ENCODE measurements at places on chromosomes 1 and 21.

DNA sequence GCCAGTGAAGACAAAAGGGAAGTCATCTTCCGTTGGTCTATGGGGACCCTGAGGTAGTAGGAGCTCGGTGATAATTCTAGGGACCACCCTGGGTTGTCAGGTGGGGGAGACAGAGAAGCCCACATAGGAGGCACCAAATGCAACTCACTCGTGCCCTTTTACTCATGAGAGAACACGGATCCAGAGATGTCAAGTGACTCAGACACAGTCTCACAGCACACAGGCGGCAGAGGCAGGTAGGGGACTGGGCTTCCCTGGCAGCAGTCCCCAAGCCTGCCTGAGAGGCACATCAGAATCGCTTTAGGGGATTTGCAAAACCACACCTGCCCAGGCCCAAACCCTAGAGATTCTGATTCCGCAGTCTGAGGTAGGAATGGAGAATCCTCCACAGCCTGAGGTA, 31.3 kb upstream of the RUNX3 start:
- no peak for DNase-seq

DNA sequence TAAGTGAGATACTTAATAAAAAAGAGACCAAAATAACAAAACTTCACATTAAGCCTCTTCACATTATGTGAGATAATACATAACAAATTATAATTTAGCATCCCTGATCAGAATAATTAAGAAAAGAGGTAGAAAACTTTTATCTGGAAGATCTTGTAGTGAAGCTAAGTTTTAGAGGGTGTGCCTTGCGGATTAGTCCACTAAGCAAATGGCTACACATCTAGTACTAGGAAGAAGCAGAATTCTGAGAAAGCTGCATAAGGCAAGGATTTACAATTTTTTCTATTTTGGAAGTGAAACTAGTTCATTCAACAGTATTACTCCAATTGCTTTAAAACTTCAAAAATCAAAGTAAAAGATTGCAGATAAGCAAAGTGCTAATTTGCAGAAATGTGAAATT, 3.5 kb downstream of the YOD1 start:
- no peak for DNase-seq

- no peak for DNase-seq
Observed at GRCh38 chr1:43052786-43053439, 94.2 kb upstream of the SLC2A1 start.

DNA sequence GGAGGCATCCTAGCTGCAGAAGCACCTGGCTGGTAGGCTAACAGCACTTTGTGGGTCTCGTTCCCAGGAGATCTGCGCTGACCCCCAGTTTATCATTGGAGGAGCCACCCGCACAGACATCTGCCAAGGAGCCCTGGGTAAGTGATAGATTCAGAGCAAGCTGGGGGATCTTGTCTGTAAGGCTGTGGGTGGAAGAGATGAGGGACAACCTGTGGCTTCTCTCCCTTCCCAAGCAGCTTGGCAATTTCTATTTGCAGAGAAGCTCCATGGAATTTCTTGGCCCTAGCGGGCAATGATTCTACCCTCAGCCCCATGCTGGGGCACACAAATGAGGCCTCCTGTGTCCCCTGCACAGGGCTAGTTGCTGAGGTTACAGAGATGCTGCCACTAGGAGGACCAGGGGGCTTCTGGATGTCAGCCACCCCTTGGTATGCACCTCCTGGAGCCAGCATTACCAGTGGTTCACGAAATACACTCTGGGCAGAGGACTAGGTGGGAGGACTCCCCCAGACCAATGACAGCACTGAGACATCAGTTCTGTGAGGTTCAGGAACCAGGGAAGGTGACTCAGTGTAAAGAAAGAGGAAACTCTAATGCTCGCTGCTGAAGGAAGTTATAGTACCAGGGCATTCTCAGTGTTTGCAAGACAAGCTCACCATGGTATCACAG, 5.5 kb downstream of the CAPN2 start:
- DNase-seq = no peak

GRCh38 chr1:183365676-183366075, 52.5 kb downstream of the NMNAT2 start:
- DNase-seq = no peak

DNA sequence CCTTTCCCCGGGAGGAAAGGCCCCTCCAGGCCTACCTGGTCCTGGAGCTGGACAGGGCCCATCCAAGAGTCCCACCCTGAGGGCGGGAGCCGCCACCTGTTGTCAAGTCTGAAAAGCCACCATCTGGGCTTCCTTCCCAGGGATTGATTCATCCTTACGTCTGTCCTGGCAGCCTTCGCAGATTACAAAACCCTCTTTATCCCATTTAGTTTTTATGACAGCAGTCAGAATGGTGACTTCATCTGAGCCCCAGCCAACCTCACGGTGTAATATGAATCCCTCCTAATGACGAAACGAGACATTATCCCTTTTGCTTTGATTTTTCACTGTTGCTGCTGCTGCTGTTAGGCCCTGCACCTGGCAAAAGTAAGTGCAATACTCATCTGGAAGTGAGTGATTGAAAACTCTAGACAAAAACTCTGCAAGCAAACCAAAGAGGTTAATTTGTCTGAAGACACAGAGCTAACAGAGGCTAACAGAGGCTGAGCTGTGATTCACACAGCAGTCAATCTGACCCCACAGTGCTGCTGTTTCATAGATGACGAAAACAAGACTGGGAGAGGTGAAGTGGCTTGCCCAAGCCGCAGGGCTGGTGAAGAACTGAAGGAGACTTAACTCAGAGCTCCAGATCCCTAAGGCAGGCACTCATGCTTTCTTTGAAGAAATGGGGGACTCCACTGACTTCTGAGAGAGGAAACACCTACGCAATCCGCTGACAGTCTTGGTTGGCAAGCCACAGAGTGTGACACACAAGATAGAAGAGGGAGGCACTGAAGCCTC, 30.0 kb upstream of the S100A7 start:
- DNase-seq = no peak

DNA sequence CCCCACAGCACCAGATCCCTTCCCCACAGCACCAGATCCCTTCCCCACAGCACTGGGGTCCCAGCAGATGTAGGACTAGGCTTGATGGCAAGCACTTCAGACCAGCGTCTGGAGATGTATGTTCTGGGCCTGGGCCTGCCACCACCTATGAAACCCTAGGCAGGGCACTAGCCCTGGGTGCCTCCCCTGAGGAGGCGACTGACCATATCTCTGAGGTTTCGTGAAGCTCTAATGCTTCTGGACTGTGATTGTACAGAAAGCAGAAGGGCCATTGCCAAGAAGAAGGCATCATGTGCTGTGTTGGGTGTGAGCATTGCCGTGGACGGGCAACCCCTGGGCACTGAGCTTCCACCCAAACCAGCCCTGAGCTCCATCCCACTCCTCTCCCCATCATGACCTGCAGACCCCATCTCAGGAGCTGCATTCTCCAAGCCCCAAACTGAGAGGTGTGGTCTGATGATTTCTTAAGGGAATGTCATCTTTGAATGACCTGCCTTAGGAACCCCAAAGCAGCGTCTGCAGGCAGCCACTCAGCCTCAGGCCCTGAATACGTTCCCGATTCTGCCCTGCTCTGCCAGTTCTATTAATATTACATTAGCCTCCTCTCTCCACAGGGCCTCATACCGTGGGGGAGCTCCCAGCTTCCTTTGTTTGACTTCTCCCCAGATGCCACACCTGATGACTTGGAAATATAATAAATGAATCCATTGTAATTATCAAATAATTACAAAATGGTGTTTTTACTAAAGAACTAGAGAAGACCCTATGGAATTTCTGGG, 163.4 kb downstream of the TRIM33 start:
- no peak for DNase-seq

DNA sequence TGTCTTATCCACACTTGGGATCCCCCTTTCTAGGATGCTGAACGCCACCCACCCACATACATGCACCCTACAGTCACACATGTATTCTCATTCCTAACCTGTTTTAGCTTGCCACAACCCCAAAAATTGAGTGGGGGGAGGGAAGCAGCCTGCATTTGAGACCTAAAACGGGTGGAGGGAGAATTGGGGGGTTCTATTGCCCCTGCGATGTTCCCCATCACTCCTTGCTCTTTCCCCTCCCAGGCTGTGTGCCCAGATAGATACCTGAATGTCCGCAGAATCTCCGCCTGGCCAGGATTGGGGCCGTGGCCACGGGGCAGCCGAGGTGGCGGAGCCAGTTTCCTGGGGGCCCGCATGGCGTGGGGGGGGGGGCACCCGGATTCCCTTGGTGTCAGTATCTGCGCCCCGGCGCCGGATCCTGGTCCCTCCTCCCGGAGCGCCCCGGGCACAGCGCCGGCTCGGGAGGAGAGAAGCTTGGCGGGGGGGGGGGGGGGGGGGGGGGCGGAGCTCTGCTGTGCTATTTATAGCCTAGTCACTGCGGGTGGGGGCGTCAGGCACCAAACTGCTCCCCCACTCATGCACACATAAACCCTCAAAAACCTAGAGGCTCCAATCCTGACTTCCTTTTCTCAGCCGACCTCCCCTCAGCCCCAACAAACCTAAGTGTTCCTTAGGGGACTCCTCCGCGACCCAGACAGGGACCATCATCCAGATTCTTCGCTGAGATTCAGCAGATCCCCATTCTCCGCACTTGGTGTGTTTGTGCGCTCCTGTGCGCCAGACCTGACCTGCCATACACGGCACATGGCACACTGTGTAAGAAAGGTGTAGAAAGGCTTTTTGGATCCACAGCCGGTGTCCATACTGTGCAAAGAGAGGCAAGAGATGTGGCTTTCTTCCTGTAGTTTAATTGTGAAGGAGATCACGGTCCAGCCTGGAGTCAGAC, 1.9 kb downstream of the ANKRD34A start:
- DNase-seq = no peak

Measured in cortex of kidney (tissue), 1 donor.